Fibroblast of the aortic adventitia (primary cell): ENCODE measurements at places on chromosomes 13 and 19. TPM values are rescaled to one million over a fixed set of nuclear protein-coding genes. Genes with fewer than 3 reads are reported as not detected.

SUPT20H gene
- total RNA-seq: 54.3 and 69.4 TPM in 2 replicates

GRCh38 chr13:98896868-98897144 lies 81.1 kb downstream of the DOCK9 start:
- no peak for DNase-seq

DNA sequence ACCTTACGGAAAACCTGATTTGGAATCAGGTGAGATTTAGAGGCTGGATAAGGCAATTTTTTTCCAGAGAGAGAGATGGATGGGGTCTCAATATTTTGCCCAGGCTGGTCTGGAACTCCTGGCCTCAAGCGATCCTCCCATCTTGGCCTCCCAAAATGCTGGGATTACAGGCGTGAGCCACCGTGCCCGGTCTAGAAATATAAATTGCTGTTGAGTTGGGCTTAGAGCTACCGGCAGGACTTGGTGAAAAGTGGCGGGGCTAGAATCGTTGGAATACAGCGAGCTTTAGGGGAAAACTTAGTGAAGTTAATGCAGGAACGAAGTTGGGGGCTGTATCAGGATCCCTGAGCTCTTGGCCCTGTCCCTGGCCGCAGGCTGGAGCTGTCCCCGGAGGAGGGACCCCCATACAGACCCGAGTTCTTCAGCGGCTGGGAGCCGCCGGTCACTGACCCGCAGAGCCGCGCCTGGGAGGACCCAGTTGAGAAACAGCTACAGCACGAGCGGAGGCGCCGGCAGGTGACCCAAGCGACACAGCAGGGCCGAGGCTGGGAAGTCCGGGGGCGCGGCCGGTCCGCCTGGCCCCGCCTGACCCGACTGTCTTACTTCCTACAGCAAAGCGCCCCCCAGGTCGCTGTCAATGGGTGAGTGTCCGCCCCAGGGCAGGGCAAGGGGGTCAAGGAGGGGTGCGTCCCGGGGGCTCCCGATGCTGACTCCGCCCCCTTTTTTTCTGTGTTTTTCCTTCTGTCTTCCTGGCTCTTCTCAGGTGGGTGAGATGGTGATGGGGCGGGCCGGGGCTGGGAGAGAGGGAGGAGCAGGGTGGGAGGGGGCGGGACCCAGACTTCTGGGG lies 7.6 kb downstream of the EPS8L1 start:
- no peak for DNase-seq

DNA sequence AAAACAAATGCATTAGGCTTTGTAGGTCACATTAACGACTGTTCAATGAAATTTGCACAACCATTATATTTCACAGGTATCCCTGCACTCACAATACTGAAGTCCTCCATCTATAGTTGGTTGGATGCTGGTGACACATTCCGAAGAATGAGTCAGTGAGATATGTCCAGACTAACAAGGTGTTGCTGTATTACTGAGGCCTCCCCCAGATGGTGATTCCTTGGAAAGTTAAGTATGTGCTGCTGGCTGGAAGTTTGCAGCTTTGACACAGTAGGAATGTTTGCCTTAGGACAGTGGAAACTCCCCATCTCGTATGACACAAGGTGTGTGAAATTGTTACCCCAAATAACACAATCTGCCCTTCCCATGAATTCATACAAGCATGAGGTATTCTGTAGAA lies 46.6 kb downstream of the FGF14 start:
- no peak for DNase-seq

DNA sequence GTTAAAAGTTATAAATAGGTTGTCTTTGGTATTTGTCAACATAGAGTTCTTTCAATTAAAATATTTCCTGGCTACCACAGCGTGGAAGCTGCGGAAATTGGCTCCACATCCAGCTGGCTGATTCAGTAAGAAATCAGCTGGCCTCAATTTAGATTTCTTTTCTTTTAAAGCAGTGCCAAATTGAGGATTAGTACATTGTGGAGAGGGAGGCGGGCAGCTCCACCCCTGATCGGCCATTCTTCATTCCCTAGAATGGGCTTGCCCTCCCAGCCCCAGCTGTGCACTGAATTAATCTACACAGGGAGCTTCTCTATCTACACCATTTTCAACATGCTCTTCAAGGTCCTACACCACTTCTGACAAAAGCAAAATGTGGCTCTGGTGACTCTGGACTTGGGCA lies 624.8 kb downstream of the DACH1 start:
- no peak for DNase-seq

- DNase-seq: no peak
These were observed 237.7 kb upstream of the DACH1 start for GRCh38 chr13:72104656-72105180.

DNA sequence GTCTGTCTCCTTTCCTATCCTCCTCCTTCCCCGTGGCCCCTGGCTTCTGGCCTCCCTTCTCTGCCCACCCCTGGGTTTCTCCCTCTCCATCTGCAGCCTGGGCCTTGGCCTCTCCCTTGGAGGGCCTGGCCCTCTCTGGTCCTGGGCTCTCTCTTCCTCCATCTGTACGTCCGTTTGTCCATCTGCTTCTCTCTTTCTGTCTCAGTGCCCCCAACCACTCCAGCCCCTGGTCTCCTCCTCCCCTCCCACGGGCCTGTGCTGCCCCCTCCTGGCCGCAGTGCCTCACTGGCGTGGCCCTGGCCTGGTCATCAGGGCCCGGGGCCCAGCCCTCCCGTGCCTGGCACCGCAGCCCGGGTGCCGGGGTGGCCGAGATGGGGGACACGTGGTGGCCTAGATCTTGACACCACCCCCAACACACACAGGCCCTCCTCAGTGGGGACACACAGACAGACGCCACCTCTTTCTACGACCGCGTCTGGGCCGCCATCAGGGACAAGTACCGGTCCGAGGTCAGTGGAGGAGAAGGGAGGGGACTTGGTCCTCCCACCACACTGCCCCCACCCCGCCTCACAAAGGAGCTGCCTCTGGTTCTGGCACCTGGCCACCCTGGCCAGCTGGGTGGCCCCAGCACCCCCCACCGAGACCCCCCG lies 11.3 kb downstream of the PRKCSH start:
- peak; percentile 17 for DNase-seq

- DNase-seq: peak; percentile 53
These were observed 766 bp downstream of the CEBPG start for GRCh38 chr19:33374236-33374714.

DNA sequence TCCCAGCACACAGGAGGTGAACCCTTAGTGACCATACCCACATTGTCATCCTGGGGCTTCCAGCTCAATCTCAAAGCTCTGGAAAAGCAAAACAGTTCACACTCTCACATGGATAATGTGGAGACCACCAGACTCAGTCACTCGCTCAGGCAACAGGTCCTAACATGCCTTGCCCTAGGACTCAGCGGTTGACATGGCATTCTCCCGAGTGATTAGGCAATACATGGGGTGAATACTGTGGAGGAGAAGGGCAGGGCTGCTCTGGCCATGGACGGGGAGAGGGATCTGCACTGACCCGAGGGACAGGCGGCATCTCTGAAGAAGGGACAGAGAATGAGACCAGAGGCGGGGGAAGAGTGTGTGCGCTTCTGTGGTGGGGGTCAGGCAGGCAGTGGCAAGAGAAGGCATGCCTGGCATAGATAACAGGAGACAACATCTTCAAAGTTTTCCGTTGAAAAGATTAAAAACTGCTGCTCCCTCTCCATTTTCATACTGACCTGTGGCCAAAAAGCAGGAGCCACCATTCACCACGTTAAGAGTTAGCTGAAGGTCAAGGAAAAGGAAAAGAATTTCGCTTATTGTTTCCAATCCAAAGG lies 44.5 kb upstream of the EPHX3 start:
- peak; percentile 20 for DNase-seq

MBD3L3 gene
- not detected in 2 replicates for total RNA-seq

GRCh38 chr19:36973844-36974195 lies 57.7 kb downstream of the ZNF568 start:
- DNase-seq: no peak

- DNase-seq: no peak
These were observed 20.1 kb upstream of the IGSF23 start for GRCh38 chr19:44593294-44593693.

ZNF45 gene
- total RNA-seq: 5.6 and 18.6 TPM in 2 replicates

LHB gene
- not detected in 2 replicates for total RNA-seq
